Erythroblast (primary cell): ENCODE measurements at places on chromosomes 6 and 20.

DNA sequence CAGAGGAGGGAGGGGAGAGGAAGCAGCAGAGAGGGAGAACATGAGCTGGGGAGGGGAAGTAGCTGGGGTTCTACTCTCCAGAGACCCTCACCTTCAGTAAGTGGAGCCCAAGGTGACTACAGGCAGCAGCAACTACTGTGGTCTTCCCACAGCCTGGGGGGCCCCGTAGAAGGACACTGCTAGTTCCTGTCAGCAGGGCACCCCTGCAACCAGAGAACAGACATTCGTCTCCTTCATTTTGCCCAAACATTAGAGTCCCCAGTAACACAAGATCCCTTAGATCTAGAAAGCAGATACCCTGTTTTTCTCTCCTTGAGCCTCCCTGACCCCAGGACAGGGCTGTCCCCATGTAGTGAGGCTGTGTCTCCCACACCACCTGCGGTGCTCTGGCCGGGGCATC is 8.2 kb downstream of the GNMT start:
- DNase-seq: no peak

DNA sequence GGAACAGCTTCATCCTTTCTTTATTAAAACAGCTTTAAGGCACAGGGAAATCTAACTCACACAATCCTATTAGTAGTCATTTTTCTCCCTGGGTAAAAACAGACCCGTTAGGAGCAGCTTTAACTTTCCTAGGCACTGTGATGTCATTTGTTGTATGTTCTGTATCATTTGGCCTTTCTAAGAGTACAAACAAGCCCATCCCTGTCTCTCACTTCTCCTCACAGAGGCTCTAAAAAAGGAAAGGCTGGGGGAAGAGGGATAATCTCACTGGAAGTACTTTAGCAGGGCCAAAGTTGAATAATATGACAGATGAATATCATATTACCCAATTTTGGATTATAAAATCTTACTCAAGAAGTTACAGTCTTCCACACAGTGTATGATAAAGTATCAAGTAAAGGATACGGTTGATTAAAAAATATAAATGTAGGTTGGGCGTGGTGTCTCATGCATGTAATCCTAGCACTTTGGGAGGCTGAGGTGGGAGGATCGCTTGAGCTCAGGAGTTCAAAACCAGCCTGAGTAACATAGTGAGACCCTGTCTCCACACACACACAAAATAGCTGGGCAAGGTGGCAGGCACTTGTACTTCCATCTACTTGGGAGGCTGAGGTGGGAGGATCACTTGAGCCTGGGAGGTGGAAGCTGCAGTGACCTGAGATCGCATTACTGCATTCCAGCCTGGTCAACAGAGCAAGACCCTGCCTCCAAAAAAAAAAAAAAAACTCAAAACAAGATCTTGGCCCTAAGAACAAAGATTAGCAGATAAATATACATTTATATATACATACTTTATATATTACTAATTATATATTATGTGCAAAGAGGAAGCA is 7.9 kb downstream of the NUDT3 start:
- no peak for DNase-seq

DNA sequence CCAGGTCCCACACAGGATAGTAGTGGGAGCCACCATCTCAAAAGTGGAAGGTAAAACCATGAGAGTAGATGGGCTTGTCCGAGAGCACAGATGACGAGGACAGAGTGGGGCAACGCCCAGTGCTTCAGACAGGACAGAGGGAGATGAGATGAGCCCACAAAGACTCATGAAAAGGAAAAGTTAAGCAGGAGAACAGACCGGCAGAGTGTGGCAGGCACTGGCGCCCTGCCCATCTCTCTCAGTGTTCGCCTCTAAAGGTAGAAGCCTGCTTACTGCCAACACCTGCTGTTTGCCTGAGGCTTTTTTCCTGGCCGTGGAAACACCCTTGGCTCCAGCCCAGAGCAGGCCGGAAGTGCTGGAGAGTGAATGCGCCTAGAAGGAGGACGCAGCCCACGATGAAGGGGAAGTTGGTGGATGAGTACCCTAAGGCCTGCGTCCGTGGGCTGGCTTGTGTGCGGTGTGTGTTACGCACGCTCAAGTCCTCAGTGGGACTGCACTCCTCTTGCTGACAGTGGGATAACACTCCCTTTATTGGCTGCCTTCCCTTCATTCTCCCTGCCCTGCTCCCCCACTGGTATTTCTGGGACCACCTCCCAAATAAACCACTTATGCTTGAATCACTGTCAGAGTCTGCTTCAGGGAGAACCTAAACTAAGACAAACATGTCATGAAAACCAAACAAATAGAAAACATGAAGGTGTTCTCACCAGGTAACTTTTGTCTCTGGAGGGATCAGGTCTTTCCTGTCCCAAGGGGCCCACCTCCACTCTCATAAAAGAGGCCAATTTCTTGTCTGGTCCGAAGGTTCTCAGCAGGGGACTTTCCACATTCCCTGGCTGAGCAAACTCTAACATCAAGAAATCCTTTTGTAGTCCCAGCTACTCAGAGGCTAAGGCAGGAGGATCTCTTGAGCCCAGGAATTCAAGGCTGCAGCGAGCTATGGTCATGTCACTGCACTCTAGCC is 9.1 kb upstream of the FOXP4 start:
- peak; percentile 41 for DNase-seq

DNA sequence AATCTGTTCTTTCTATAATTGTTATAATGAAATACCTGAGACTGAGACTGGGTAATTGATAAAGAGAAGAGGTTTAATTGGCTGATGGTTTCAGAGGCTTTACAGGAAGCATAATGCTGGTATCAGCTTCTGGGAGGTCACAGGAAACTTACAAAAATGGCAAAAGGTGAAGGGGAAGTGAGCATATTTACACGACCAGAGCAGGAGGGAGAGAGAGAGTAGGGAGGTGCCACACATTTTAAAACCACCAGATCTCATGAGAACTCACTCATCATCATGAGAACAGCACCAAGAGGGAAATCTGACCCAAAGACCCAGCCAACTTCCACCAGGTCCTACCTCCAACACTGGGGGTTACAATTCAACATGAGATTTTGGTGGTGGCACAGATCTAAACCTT is 2.6 kb upstream of the SIRPB1 start:
- no peak for DNase-seq

GRCh38 chr20:1456300-1456699 is 10.3 kb downstream of the NSFL1C start:
- no peak for DNase-seq

DNA sequence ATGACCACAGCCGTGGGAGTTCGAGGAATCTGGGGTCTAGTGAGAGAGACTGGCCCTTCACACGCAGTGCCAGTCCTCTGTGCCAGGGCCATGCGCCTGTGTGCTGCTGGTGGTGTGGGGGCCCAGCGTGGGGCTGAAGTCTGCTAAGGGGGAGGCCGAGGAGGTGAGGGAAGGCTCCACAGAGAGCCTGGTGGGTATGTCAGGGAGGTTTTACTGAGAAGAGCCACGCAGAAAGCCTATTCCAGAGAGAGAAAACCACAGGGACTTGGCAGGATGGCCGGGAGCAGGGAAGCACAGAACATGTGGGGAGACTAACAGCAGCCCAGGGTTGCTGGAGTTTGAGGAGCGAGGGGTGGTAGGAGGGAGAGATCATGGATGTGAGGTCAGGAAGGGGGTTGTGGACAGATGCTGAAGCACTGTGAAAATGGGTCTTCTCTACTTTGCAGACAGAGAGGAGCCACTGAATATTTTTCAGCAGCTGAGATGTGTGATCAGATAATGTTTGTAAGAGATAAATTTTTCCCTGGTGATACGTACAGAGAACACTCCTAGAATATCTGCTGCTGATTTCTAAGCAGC is 35.3 kb downstream of the DUSP22 start:
- no peak for DNase-seq

DNA sequence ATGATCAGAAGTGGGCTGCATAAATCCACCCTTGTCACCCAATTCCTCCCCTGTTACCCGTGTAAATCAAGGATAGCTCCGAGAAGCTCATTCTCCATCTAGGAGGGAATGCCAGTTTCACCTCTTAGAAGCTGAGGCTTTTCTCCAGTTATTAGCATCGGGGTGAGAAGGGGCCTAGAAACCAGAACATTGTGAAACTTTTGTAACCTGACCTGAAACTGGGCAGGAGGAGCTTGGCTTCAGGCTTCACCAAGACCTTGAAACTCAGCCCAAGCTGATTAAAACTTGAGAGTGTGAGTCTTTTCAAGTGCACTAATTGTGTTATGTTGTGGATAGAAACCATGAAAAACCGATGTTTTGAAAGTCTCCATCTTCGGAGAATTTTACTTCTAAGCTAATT is 103.1 kb downstream of the BMP2 start:
- no peak for DNase-seq

- DNase-seq: no peak
These were observed 1.0 kb upstream of the TGM6 start for GRCh38 chr20:2379511-2380229.

- DNase-seq: peak; percentile 49
These were observed 586 bp upstream of the ALDH5A1 start for GRCh38 chr6:24493945-24494820.

GRCh38 chr20:57342829-57343228 is 8.2 kb upstream of the RAE1 start:
- no peak for DNase-seq

DNA sequence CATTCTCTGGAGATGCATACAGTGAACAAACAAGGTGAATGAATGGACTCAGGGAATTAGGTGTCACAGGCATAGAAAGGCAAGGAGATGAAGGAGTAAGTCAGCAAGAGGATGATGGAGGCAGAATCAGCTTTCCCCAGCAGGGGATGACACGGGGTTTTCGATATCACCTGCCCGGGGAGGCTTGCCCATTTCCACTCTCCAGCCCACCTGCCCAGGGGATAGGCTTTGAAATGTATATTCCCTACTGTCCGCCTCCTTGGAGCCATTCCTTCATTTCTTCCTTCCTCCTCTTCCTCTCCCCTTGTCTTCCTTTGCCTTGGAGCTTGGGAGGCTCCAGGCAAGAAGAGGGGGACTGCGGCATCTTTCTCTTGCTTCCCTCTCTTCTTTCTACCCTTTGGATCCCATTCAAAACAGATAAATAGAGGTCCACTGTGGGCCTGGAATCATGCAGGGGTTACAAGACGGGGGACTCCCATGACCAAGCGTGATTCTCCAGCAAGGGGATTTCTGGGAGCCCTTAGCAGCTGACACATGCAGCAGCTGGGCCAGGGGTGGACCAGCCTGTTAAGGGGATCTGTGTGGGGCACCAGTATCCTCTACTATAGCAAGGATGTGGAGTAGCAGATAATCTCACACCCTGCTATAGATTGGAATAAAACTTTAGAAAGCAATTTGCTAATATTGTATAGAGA is 23.5 kb upstream of the RNF24 start:
- DNase-seq: no peak

- DNase-seq: no peak
These were observed 125.7 kb upstream of the PHACTR1 start for GRCh38 chr6:12590901-12591300.

DNA sequence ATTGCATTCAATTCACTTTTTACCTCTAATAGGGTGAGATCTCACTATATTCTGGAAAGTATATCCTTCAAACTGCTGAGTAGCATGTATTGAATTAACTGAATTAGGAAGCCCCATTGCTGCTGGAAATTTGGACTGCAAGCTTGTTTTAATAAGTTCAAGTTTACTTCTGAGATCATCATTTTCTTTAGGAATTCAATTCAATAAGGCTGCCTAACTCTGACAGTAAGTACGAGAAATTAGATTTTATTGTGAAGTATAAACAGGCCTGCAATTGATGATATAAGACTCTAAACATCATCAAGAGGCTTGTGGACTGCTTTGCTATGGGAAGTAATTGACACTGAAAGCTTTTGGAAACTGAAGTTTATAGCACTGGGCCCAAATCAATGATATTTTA is 44.4 kb downstream of the OGFRL1 start:
- DNase-seq: no peak

DNA sequence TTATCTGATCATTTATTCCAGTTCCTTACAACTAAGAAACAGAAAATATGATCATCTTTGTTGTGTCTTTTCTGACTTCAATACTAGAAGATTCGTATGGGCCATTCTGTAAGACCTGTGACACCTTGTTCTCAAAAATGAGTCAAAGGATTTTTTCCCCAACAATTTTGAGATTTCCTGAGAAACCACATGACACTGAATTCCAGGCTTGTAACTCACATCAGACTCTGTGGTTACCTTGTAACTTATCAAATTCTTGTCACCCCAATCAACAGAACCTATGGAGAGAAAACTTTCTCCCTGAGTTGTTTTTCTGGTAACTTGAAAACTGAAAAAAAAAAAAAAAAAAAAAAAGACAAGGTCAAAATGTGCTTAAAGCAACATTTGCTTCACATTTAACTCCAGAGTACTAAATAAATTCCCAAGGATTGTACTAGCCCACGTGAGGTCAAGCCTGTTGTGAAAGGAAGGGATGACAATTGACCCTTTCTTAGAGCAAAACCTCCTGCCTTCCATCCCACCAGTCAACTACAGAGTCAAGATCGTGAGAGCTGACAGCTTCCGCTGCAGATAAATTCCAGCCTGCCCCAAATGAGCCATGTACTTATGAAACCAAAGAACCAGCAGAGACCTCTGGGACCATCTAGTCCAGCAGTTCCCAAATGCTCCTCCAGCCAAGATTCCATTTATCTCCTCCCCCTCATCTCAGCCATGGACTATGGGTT is 140.3 kb downstream of the TBX18 start:
- no peak for DNase-seq

DNA sequence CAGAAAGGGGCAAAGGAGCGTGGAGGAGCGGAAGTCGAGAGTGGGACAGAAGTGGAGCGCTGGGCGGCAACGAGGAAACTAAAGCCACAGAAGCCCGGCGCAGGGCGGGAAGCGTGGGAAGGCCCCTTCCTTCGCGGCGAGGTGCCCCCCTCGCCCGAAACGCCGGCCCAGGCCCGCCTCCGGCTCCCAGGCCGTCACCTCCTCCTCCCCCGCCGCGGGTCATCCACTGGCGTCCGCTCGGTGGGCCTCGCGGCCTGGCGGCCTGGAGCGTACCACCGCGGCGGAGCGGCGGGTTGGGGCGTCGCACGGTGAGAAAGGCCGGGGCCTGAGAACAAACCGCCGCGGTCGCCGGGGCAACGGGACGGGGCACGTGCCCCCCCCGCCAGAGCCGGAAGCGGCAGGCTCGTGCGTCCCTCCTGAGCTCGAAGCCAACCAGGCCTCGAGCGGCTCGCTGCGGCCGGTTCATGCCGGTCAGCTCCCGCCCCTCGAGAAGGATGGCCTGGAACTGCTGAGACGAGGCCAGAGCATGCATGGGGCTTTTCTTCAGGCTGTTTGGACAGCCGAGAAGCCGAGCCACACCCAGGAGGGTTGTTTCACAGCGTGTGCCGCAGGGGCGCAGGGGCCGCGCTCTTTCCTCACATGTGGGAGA is at the start of gene TCP11:
TCP11 (minus strand) TSS at position 333 of the 649 bp plus-strand sequence. CDS start 469 bp downstream, outside the sequence.
- peak; percentile 49 for DNase-seq

GRCh38 chr20:62804627-62805154 is at the start of gene OGFR:
Gene OGFR, plus strand, starts transcription at chr20:62804835. Its CDS starts 25 bp downstream, at chr20:62804860.
- DNase-seq: peak; percentile 72

GRCh38 chr20:55782912-55783253 is 222.4 kb downstream of the CBLN4 start:
- DNase-seq: no peak

- no peak for DNase-seq
These were observed 13.8 kb downstream of the SYTL3 start for GRCh38 chr6:158663625-158664165.

GRCh38 chr6:13943943-13944342 is 19.2 kb downstream of the RNF182 start:
- no peak for DNase-seq
